Osteocyte (in vitro differentiated cells): ENCODE measurements at places on chromosomes 12 and 14. TPM values are rescaled to one million over a fixed set of nuclear protein-coding genes. Genes with fewer than 3 reads are reported as not detected.
A peak's percentile ranks its signal among the peaks of the same experiment; 100 is the strongest.

GRCh38 chr12:39395866-39396265, 47.1 kb downstream of the KIF21A start:
- no peaks in the 10 kb centered on the region for H3K36me3 ChIP-seq
- H3K4me3 ChIP-seq = no peak overlapping the region
- H3K27ac ChIP-seq = no peak overlapping the region
- DNase-seq = no peak
- H3K4me1 ChIP-seq = no peaks in the 10 kb centered on the region
- no peaks in the 10 kb centered on the region for H3K27me3 ChIP-seq

- H3K27ac ChIP-seq = no peak overlapping the region
- no peak for DNase-seq
- H3K4me1 ChIP-seq = peaks cover 12% of the 10 kb centered on the region
- no peak overlapping the region for H3K4me3 ChIP-seq
- no peaks in the 10 kb centered on the region for H3K27me3 ChIP-seq
These were observed 21.3 kb upstream of the TSPAN9 start for GRCh38 chr12:3055704-3056467.

DNA sequence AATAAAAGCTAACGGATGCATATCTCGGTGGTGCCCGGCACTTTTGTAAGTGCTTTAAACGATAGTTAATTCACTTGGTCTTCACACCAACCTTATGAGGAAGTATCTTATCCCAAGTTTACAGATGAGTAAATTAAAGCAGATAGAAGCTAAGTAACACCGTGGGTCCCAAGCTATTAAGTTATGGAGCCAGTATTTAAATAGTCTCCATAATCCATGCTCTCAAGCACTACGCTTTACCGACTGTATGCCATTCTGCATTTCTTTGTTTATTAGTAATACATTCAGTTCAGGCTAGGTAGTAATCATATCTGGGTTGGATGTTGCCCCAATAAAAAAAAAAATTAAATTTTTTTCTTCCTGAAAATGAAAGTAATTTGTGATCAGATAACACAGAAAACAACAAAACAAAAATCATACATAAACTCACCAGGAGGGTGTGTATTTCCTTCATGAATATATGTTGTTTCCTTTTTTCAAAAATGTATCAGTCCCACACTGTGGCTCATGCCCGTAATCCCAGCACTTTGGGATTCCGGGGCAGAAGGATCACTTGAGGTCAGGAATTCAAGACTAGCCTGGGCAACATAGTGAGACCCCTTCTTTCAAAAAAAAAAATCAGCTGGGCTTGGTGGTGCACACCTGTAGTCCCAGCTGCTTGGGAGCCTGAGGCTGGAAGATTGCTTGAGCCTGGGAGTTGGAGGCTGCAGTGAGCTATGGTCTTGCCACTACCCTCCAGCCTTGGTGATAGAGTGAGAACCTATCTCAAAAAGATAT, 1.4 kb upstream of the M6PR start:
- peaks cover 4% of the 10 kb centered on the region for H3K36me3 ChIP-seq
- no peak for DNase-seq
- H3K27me3 ChIP-seq = no peaks in the 10 kb centered on the region
- H3K27ac ChIP-seq = peak overlapping the region; percentile 98

DNA sequence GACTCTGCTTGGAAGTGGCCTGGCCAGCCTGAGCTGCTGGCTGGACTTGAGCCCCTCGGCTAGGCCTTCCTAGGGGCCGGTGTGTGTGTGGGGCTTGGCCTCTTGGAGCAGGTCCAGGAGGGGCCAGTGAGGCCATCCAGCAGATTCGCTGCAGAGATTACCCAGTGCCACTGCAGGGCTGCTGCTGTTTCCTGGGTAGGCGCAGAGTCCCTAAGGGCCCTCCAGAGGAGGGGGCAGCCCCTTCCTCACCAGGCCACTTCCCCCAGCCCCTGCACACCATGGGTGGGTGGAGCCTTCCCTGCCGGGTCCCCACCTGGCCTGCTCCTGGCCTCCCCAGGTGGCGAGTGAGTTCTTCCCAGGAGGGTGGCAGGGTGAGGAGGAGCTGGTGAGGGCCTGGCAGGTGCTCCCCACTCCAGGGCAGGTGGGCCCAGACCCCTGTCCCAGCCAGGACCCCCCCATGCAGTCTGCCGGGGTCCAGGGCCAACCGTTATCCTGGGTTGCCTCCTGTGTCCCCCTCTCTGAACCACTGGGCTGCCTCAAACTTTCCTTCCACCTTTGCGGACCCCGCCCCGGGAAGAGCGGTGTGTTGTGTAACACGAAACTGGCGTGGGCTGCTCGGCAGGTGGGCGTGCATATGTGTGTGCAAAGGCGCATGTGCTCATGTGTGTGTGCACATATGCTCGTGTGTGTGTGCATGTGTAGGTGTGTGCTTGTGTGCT, 25.1 kb downstream of the ASPG start:
- peaks cover 7% of the 10 kb centered on the region for H3K27me3 ChIP-seq
- H3K4me1 ChIP-seq = no peaks in the 10 kb centered on the region
- no peaks in the 10 kb centered on the region for H3K36me3 ChIP-seq
- no peak for DNase-seq

DNA sequence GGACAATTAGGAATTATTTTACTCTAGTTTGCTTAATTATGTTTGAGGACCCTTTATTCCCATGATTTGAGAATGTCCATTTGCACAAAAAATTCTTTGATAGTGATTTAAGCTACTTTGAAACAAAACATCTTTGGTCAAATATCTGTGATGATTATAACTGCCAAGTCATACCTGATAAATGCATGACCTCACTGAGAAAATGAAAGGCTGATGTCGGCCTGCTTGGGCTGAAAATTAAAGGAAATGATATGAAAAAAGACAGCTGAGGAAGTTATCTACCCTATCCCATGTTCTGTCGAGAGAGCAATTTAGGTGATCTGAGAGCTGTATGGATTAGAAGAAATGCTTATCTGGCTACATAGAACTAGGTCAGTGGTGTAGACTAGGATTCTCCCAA, 43.6 kb downstream of the ATL1 start:
- no peak overlapping the region for H3K4me3 ChIP-seq
- H3K27ac ChIP-seq = no peak overlapping the region
- H3K36me3 ChIP-seq = peaks cover 5% of the 10 kb centered on the region
- H3K4me1 ChIP-seq = peaks cover 14% of the 10 kb centered on the region
- DNase-seq = no peak

GRCh38 chr12:27002141-27002540, 12.0 kb downstream of the TM7SF3 start:
- H3K36me3 ChIP-seq = peaks cover 17% of the 10 kb centered on the region
- no peak for DNase-seq
- H3K4me1 ChIP-seq = peaks cover 9% of the 10 kb centered on the region
- H3K27ac ChIP-seq = no peak overlapping the region
- H3K4me3 ChIP-seq = no peak overlapping the region

The GLS2 gene
- total RNA-seq = 0.31 TPM in 1 of 2 replicates, not detected in the other

DNA sequence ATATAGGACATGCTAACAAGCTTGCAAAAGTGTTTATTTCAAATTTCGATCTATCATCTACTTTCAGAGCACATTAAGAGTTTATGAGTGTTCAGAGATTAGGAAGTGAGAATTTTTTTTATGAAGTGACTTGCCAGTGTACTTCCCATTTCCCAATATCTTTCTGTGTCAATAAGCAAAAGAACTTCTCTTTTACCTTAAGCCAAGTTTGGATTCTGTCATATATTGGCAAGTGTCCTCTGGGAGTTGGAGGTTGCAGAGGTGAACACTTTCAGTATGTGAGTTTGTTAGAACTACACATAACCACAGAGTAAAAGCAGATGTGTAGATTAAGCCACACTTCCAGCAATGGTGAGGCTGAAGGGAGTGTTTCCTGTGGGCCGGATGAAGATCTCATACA, 16.6 kb upstream of the KLRF1 start:
- H3K4me3 ChIP-seq = no peak overlapping the region
- H3K27me3 ChIP-seq = peaks cover 21% of the 10 kb centered on the region
- no peak overlapping the region for H3K27ac ChIP-seq
- no peaks in the 10 kb centered on the region for H3K4me1 ChIP-seq
- no peaks in the 10 kb centered on the region for H3K36me3 ChIP-seq

- H3K4me3 ChIP-seq = no peak overlapping the region
- H3K4me1 ChIP-seq = no peaks in the 10 kb centered on the region
- no peaks in the 10 kb centered on the region for H3K36me3 ChIP-seq
- no peaks in the 10 kb centered on the region for H3K27me3 ChIP-seq
- H3K27ac ChIP-seq = no peak overlapping the region
- no peak for DNase-seq
These were observed 26.0 kb upstream of the IL22 start for GRCh38 chr12:68279227-68280054.

The PDE3A gene
- 27.8 TPM in 2 replicates for total RNA-seq
